Stimulated activated naive CD8-positive, alpha-beta T cell treated with anti-CD3 and anti-CD28 coated beads, Interleukin-15, Interleukin-2, amounts not matched to agents 100 U/mL and 50 U/mL, for 24 hours (primary cell): ENCODE measurements at places on chromosomes 2 and 18.

DNA sequence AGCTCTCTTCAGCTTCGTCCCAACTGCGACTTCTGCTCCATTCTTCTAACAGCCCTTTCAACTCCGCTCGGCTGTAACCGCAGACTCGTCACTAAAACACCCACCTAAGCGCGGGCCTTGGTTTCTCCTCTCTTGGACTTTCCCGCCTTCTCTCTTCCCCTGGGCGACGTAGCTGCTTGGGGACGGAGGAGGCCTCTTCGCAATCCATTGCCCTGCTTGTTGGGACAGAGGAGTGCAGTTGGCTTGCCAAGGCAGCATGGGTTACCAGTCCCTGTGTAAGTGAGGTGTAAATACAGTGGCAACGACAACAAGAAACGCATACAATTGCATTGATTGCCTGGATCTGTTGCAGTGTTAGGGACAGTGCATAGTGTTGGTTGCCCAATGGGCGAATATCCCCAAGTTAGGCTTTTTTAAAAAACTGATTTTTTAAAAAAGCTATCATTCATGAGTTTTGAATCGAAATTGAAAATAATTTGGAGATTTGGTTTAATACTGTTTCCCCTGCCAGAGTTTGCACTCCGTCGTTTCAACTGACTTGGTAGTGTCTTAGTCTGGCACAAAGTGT is 484 bp upstream of the DARS1 start:
- peak; percentile 87 for DNase-seq

DNA sequence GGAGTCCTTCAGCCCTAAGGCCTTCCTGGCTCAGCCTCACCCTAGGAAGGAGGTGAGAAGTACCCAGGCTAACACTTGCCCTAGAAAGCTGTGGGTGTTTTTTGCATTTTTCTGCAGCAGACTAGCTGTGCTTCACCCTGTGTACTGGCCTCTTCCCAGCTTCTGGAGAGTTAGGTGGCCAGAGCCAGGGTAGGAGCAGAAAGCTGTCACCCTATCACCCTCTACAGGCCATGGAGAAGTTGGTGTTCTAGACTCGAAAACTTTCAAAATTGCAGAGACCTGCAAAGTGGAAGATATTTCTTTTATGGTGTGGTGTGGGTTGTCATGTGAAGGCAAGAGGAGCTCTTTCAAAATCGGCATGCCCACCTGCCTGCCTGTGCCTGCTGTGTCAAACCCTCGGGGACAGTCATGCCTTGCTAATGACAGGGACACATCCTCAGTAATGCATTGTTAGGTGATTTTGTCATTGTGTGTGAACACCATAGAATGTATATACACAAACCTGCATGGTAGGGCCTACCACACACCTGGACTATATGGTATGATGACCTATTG is 29.8 kb downstream of the EHD3 start:
- no peak for DNase-seq

GRCh38 chr2:219078126-219078525 is 17.4 kb upstream of the IHH start:
- no peak for DNase-seq

GRCh38 chr2:109468893-109469292 is 144.9 kb downstream of the SEPTIN10 start:
- no peak for DNase-seq

- DNase-seq: no peak
Observed at GRCh38 chr2:95530734-95531133, 46.2 kb upstream of the TRIM43B start.

DNA sequence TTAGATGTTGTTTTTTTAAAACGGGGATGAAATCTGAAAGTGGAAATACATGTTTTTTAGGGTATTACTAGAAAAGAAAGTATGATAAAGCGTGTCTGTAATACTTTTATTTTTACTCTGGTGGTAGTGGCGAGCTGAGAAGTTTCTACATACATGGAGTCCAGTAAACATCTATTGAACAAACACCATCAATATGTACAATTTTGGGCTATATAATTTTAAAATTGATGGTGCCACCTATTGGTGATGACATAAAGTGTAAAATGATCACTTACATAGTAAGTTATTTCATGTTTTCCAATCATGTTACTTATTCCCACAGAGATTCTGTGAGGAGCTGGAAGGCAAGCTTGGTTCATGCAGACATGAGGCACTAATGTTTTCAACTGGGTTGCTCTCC is 31.5 kb upstream of the NFE2L2 start:
- DNase-seq: no peak

DNA sequence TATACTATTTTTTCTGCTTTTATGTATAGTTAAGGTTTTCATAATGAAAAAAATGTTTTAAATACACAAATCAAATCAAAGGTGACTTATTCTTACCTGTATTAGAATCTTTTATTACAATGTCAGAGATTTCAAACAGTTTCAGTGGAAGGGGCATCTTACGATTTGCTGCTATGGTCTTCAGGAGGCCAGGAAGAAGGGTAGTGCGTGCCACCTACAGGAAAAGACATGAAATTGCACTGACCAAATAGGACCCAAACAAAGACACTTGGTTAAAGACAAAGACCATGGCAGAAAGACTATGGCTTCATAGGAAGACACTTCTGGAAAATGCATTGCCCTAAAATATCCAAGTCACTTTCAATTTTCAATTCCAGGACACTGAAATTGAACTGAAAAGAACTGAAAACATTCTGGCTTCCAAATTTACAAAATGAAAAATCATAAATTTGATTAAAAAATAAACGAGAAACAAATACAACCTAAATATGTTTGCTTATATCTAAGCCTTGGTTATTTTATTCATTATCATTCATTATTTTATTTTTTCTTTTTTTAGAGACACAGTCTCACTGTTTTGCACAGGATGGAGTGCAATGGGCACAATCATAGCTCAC is 42.1 kb downstream of the FARSB start:
- no peak for DNase-seq

GRCh38 chr2:128413014-128413717 is 94.5 kb upstream of the HS6ST1 start:
- no peak for DNase-seq

GRCh38 chr2:216082117-216082711 is 495 bp downstream of the TMEM169 start:
- peak; percentile 37 for DNase-seq
